A673 (cell line): ENCODE measurements at places on chromosomes 5 and 9. TPM values are rescaled to one million over a fixed set of nuclear protein-coding genes. Genes with fewer than 3 reads are reported as not detected.

DNA sequence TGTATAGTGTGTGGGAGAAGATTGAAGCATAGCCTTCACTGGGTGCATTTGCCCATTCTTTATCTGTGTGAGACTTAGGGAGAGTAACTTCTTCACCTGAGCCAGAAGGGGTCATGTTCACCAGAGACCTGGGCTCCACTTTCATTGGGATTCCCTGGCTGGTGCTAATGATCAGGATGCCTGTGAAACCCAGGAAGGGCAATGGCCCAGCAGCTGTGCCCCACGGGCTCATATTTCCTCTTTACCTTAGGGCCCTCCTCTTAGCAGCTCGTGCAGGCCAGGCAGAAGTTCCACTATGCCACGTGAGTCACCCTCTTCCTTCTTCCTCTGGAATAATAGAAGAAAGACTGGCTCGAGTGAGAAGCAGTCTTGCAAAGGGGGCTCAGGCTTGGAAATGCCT lies 5.0 kb downstream of the PPARGC1B start:
- no peak overlapping the region for H3K4me3 ChIP-seq
- H3K27ac ChIP-seq = no peak overlapping the region
- no peaks in the 10 kb centered on the region for H3K36me3 ChIP-seq
- peaks cover 2% of the 10 kb centered on the region for H3K4me1 ChIP-seq
- H3K27me3 ChIP-seq = no peaks in the 10 kb centered on the region

- no peak overlapping the region for H3K27ac ChIP-seq
- no peak for DNase-seq
- no peaks in the 10 kb centered on the region for H3K27me3 ChIP-seq
- no peaks in the 10 kb centered on the region for H3K36me3 ChIP-seq
Measured at GRCh38 chr5:54062958-54063357, 247.4 kb downstream of the ARL15 start.

- H3K4me3 ChIP-seq = no peak overlapping the region
- H3K36me3 ChIP-seq = no peaks in the 10 kb centered on the region
Measured at GRCh38 chr5:93721071-93721470, 20.3 kb downstream of the POU5F2 start.

Gene IFNA13
- total RNA-seq = not detected in 2 replicates

DNA sequence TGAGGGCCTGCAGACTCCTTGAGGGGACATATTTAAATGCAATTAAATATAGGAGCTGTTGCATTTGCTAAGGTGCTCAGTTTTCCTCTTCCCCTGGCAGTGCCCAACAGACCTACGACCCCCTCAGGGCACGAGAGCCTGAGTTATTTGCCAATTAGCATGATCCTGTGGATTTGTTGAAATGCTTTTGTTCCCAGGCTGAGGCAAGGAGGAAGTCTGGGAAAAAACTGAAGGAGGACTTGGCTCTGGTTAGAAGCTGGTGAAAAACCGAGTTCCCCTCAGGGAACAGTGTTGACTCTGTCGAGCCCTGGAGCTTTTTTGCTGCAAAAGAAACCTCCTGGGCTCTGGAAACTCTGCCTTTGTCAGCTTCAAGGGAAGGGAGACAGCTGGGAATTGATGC lies 103.6 kb upstream of the SHB start:
- no peak overlapping the region for H3K4me3 ChIP-seq
- no peaks in the 10 kb centered on the region for H3K36me3 ChIP-seq
- H3K4me1 ChIP-seq = no peaks in the 10 kb centered on the region

Gene PLAC8L1
- 1.9 and 2.7 TPM in 2 replicates for total RNA-seq
